ENCODE measurements at places on chromosomes 3 and 15.

DNA sequence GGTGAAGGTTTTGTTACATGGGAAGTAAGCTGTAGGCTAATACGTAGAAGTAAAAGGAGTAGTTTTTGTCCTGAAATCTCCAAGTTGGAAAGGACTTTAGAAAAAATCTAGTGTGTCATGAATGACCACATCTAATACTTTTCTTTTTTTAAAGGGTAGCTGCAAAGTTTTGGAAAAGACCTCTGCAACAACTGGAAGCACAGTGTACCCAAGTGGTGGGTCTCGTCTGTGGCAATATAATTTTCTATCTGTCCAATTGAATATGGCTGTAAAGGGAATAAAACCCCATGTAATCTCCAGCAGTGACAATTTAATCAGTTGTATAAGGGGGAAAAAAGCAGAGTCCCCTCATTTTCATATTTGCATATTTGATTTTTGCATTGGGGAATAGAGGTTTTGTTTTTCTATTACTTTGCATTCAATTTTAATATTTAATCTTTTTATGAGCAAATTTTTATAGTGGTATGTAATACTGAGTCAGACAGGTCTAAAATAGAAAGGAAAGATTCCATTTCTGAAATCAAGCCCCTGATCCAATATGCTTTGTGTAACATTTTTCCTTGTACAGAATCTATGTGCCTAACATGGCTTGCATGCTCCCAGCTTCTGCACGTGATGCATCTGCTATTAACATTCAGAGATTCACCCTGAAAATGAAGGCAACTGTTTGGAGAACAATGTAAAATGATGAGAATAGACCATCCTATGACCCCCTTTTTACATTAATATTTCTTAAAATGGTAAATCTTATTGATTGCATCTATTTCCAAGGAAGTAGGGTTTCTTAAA lies 531.4 kb downstream of the ZIC1 start:
- DNase-seq: no peak

DNA sequence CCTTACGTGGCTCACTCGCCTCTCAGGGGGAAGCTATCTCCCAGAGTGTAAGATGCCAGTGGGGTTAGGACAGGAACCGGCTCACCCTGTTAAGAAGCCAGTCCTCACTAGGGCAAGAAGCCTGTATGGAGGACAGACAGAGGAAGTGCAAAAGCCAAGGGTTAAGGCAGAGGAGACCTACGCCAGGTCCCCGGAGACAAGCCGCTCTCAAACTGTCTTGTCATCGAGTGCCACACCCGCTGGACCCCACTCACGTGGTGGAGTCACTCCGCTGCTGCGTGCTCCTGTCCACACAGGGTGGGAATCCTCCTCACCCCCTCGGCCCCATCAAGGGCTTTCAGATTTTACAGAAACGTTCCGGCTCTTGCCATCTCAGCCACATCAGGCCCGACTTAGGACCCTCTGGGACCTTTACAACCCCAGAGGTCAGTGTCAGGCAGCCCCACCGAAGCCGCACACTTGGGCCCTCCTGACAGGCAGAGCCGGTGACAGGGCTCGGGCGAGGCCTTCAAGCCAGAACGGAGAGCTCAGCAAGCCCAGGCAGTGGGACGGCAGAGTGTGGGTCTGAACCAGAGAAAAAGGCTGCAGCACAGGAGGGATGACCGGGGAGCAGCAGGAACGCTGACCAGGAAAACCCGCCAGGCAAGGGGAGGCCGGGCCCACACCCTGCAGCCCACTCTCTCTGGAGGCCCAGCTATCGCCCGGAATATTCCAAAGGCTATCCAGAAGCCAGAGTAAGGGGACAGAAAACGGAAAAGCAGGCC lies 61.7 kb downstream of the XXYLT1 start:
- no peak for DNase-seq

DNA sequence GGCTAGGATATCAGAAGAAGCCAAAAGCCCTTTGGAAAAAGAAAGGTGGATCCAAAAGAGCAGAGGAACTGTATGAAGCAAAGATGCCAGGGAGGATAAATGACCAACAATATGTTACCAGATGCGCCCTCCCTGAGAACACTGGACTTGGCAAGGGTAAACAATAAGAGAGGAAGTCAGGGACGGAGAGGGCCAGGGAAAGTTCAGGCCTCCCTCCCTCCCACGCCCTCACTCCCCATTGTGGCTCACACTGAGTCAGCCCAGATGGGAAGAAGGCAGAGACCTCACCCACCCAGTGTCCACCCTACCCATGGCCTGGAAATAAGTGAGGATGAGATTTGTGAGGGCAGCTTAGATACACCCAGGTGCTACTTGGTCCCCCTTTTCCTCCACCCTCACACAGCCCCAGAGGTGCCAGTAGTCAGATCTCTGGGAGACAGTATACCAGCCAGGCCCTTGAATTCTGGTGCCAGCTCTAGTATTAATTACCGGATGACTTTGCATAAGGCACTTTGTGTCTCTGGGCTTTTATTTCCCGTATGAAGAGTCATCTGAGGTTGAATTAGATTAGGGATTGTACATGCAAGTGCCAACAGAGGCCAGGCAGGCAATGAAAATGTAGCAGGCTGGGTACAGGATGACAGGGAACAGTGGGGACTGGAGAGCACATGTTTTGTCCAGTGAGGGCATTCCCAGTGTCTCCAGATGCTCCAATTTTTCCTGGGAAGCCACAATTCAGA lies 35.1 kb upstream of the FRMD4B start:
- DNase-seq: no peak

DNA sequence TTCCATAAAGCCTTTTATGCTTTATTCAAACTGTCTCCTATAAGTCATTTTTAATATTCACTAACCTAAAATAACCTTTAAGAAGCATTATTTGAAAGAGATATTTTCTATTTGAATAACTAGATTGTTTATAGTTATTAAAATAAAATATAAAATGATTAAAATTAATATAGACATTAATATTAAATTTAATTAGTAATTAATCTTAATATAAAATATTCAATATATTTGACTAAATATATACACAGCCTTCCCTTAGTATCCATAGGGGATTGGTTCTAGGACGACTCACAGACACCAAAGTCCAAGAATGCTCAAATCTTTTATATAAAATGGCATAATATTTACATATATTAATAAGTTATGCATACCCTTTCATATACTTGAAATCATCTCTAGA lies 1014.1 kb downstream of the TBL1XR1 start:
- no peak for DNase-seq

GRCh38 chr15:78182336-78182700 lies 33.2 kb downstream of the IDH3A start:
- no peak for DNase-seq

DNA sequence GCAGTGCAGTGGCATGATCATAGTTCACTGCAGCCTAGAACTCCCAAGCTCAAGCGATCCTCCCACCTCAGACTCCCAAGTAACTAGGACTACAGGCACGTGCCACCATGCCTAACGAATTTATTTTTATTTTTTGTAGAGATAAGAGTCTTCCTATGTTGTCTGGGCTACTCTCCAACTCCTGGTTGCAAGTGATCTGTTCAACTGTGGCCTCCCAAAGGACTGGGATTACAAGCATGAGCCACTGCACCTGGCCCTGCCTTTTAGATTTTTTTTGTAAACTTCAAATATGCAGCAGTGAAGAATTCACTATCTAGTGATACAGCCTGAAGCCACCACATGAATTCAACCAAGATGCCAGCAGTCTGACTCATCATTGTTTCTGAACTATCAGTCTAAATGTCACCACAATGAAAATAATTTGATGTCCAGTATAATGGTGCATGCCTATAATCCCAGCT lies 32.7 kb downstream of the UBXN7 start:
- DNase-seq: no peak

- no peak for DNase-seq
Measured at GRCh38 chr3:1787094-1787493, 311.6 kb upstream of the CNTN4 start.

- DNase-seq: no peak
Measured at GRCh38 chr3:14127516-14128161, 2.8 kb downstream of the TMEM43 start.

GRCh38 chr15:97027772-97028171 lies 697.3 kb downstream of the NR2F2 start:
- no peak for DNase-seq

- no peak for DNase-seq
Measured at GRCh38 chr3:64460141-64460730, 227.6 kb downstream of the ADAMTS9 start.

DNA sequence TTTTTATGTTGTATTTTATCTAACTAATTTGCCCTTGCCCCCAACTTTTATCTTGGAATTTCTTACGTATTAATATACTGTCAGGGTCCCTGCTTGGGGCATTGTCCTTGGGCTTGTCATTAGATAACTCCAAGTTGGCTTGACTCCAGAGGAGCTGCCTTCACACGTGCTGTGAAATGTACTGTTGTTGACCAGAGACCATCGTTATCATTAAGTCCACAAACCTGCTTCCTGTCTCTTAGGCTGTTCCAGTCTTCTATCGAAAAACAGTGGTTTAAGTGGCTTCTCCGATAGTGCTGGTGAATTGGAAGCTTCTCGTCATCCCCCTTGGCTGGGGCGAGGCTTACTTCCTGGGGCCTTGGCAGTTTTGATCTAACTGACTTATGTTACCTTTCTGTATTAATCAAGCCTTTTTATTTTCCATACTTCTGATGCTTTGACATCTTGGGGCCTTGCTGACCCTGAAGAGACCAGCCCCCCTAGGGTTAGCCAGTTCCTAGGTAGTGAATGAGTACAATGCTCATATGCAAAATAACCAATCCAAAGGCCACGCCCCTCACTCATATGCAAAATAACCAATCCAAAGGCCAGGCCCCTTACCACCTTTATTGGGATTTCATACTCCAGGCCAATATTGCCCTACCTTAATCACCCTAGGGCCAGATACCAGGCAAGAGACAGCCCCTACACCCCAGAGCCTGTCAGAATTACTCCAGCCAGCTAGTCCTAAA lies 164.5 kb downstream of the IGF1R start:
- DNase-seq: no peak

DNA sequence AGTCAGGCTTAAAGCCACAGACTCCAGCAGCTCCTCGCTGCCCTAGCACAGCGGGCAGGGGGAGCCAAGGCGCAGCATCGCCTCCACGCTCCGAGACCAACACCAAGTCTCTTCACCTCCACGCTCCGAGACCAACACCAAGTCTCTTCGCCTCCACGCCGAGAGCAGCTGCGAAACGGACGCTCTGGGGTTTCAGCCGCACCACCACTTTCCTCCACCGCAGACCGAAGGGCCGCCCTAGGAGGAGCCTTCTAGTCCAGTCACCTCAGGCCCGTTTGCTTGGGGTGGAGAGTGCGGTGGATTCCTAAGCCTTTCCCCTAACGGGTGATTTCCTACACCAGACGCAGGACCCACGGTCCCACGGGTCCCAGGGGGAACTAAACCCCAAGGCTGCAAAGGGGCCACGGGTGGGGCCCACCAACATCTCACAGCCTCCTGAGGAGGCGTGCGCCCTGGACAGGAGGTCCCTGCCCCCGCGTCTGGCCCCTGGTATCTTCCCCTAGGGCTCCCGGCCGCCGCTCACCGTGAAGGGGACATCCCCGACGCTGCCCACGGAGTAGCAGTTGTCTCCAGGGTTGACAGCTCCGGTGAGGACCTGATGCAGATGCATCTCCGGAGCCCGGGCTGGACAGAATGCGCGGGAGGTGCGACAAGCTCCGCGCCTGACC lies 501 bp downstream of the DMXL2 start:
- DNase-seq: peak; percentile 4

DNA sequence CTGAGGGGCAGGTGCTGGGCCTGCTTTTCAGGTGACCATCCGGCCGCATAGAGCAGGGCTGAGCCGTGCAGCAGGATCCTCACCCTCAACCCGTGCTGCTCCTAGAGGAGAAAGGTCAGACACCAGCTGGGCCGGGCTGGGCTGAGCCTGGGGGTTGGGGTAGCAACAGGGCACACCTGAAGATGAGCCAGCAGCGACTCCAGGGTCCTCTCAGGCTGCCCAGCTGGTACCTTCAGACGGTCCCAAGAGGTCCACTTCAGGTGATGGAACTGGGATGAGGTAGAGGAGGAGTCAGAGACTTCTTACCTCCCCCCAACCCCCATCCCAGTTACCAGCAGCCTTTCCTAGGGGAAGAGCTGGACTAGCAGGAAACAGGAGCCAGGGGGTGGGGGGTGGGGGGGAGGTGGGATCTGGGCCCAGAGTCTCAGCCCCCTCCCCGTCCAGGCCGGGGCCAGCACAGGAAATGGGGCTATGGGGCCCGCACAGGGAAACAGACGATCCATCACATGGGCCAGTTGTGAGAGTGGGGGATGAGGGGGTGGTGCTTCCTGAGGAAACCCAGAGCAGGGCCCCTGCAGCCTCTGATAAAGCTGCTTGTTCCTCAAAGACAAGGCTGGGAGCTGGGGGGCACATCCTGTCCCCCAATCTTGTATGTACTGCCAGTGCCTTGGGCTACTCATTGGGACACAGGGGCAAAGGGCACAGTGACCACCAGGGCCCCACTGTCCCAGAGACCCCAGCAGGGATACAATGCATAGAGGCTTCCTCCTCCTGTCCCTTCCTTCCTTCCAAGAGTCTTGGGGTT lies 3.0 kb downstream of the INKA1 start:
- no peak for DNase-seq

All from stimulated activated CD8-positive, alpha-beta memory T cell treated with anti-CD3 and anti-CD28 coated beads, Interleukin-4, amount 100 ng/mL, for 4 hours (primary cell).